Activated T-helper 1 cell treated with anti-CD3 and anti-CD28 coated beads, Interleukin-12 subunit alpha, Interleukin-12 subunit beta, Interleukin-2, Interleukin-4 antibody, amounts not matched to agents 30 ng/mL and 10 ng/mL and 1 ng/mL, durations not matched to agents 14 hours and 24 hours and 36 hours (primary cell): ENCODE measurements at places on chromosomes 16 and 17. TPM values are rescaled to one million over a fixed set of nuclear protein-coding genes. Genes with fewer than 3 reads are reported as not detected.

GRCh38 chr16:79628501-79628975 lies 28.0 kb upstream of the MAF start:
- DNase-seq, result peak; percentile 77

- no peak for DNase-seq
Measured at GRCh38 chr17:19387921-19388521, 1.0 kb upstream of the MFAP4 start.

GRCh38 chr17:75816693-75817092 lies 27.5 kb downstream of the UNC13D start:
- DNase-seq, result no peak

The NPIPB2 gene
- 15.0 and 18.8 TPM in 2 replicates for total RNA-seq

DNA sequence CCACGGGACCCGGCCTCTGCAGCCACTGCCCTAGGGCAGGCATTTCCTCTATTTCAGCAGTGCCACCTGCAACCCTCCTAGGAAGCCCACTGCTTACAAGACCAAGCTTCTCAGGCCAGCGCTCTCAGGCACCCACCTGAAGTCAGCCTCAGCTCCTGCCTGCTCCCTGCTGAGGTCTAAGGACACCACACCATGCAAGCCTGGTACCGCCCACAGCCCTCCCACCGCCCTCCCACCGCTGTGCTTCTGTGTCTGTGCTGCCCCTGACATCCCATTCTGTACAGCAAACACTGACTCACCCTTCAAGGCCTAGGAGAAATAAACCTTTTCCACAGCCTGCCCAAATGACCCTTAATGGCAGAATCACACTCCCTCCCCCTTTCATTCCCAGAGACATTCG lies 6.3 kb downstream of the CLUH start:
- no peak for DNase-seq

- peak; percentile 27 for DNase-seq
Measured at GRCh38 chr17:29292071-29292991, 1.6 kb downstream of the NUFIP2 start.

GRCh38 chr17:2312736-2313135 lies 9.0 kb downstream of the SRR start:
- no peak for DNase-seq

DNA sequence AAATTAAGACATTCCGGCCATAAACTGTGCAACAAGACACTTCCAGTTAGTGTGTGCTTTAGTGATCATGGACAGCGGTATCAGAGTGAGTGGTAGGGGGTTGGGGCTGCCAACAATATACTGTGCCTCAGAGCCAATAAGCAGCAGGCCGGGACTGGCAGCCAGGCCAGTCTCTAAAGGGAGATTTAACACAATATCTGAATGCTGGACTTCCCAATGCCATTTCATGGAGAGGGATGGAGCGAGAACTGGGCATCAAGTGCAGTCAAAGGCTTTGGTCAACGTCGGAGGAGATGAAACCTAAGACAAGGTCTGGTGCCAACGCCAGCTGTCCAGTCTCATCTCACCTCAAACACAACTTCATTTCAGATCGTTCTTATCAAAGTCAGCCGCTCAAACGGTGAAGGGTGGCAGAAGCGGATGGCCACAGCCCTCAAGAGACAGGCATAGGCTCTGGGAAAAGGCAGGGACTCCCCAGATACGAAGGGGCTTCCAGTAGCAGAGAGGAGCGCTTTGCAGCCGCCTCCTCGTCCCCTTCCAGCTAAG lies 935 bp downstream of the USP32 start:
- DNase-seq, result peak; percentile 7

DNA sequence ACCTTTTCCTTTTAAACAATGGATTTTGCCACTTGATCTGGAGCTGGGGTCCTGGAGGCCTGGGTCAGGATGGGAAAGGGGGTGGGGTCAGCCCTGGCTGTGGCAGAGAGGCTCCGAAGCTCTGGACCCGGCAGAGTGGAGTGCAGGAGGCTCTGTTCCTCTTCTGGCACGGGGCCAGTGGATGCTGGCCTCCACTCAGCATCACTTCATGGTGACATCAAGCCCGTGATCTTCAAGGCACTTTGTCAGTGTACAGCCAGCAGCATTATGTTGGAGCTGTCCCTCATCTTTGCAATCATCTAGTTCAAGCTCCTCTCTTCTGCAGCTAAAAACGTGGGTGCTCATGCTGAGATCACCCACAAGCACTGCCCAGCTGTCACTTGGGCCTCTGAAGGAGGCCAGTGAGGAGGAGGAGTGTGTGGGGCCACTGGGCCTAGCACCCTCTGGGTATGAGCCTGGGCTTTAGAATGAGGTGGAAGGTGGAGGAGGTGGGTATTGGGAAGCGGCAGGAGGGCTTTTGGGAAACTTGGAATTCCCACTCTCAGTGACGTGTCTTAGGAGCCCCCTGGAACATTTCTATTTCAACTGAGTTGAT lies 45.9 kb upstream of the MGAT5B start:
- DNase-seq, result no peak

The CDYL2 gene
- 93.4 and 97.1 TPM in 2 replicates for total RNA-seq

DNA sequence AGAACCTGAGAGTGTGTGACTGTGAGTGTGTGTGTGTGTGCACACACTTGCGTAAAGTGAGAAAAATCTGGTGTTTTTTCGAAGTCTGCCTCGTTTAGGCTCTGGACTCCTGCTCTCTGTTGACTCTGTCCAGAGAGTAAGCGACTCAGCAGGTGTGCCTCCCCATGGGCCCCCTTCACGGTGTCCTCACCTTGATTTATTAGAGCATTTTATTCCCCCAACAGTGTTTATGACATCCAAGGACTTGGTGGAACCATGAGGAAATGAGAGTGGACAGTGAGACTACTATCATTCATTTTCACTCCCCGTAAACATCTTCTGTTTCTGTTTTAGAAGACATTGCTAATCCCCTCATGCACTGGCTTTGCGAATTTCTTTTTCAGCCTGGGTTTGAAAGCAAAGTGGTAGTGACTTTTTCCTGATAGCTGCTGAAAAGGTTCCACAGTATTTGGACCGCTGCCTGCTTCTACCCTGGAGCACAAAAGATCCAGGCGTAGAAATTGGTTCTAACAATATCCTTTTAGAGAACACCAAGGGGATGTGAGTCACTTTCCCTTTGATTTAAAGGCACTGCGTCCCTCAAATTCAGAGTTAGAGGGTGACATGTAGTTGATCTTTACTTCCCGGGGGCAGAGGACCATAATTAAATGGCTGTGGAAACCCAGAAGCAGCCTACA lies 218.2 kb downstream of the WWOX start:
- no peak for DNase-seq

GRCh38 chr16:81618661-81619060 lies 160.4 kb upstream of the PLCG2 start:
- no peak for DNase-seq

GRCh38 chr16:77599793-77600415 lies 122.4 kb upstream of the NUDT7 start:
- no peak for DNase-seq

DNA sequence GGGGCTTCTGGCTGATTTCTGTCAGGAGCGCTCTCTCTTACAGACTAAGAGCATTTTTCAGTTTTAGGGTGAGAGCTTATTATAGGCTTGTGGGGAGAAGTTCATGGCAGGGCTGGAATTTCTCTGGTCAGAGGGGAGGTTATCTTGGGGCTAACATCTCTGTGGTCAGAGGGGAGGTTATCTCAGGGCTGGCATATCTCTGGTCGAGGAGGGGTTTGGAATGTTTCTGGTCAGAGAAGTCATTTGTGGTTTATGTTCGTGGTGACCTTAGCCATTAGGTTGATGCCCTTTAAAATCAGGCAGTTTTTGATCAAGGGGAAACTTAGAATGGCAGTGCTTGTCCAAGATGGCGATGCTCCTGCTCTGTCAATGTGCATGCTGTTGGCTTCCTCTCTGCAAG lies 10.8 kb upstream of the USP31 start:
- DNase-seq, result no peak

The FZD2 gene
- not detected in 2 replicates for total RNA-seq

DNA sequence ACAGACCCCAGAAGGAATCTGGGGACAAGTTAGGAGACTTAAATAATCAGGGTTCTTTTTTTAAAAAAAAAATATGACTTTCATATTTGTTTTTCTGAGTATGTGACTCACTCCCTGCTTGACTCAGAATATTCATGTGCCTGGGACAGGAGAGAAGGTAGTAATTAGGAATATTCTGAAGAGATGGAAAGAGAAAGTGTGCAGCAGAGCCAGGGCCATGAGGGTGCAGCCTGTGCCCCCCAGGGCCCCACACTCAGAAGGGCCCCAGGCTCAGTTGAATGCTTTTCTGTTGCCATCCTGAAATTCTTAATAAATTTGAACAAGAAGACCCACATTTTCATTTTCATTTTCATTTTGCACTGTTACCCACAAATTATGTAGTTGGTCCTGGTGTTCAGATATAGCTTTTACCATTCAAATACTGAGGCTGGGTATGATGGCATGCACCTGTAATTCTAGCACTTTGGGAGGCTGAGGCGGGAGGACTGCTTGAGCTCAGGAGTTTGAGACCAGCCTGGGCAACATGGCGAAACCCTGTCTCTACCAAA lies 11.5 kb upstream of the LONP2 start:
- no peak for DNase-seq

DNA sequence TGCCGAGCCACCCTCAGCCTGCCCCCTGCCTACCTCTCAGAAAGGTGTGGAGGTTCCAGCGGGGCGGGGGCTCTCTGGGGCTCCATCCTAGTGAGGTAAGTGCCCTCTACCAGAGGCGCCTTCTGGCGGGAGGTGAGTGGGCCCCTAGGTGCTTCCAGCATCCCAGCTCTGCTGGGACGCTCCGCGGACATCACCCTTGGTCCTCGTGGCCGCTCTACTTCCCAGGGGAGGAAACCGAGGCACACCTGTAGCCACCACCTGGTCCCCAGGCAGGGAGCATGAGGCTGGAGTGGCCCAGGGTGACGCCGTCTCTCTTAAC lies 1.4 kb downstream of the MCRIP2 start:
- no peak for DNase-seq

The MXRA7 gene
- 3.8 and 5.1 TPM in 2 replicates for total RNA-seq

- peak; percentile 6 for DNase-seq
Measured at GRCh38 chr17:1331708-1332107, 52.2 kb downstream of the TRARG1 start.

The ZDHHC1 gene
- total RNA-seq, result 0.76 and 0.88 TPM in 2 replicates

DNA sequence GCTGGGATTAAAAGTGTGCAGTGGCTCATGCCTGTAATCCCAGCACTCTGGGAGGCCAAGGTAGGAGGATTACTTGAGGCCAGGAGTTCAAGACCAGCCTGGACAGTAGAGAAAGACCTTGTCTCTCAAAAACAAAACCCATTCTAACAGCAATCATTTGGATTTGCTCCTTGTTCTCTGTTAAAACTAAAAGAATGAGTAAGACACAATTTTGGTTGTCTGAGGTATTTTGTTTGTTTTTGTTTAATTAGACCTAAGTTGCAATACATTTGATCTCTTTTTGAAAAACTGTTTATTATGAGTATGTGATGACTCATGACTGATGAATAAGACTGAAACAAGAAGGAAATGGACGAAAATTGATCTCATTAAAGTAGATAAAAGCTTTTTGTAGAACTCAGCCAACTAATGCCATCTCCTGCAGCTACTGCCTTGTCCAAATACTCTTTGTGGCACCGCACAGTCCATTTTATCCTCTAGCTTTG lies 29.0 kb downstream of the GLG1 start:
- no peak for DNase-seq

DNA sequence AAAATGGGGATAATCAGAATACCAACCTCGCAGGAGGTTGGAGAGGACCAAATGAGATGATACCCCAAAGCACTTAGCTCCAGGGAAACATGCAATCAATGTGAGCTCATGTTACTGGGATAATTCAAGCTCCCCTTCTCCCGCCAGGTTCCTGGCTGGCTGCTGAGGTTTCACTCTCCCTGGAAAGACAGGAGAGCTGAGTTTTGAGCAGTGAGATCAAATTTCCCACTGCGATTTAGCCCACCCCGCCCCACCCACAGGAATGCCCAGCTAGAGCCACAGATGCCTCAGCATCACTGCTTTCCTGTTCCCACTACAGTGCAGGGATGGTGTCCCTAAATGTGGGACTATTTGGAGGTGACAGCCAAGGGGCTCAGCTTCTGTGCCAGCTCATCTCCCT lies 56.7 kb downstream of the ZNF423 start:
- no peak for DNase-seq

GRCh38 chr16:19481296-19481695 lies 40.6 kb downstream of the GDE1 start:
- no peak for DNase-seq

DNA sequence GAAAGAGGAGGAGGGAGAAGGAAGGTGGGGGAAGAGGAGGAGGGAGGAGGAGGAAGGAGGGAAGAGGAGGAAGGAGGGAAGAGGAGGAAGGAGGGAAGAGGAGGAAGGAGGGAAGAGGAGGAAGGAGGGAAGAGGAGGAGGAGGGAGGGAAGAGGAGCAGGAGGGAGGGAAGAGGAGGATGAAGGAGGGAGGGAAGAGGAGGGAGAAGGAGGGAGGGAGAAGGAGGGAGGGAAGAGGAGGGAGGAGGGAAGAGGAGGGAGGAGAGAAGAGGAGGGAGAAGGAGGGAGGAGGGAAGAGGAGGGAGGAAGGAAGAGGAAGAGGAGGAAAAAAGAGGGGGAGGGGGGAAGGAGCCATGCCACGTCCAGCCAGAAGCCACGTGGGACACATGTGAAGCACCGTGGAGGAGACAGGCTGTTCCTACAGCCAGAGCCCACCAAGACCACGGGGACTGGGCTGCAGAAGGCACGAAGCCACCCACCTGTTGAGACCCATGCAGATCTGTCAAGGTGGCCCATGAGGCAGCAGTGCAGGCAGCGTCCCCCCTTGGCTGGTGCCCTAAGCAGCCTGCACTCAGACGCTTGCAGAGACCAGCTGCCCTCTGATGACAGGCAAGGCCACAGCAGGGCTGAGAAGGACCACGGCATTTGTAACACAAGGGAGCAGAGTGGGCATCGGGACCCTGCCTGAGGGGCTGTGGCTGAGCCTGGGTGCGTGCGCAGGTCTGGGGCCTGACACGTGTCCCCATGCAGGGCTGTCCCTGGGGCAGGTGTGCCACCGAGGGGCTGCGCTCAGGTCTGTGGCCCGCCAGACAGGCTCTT lies 10.3 kb downstream of the NDUFAF8 start:
- no peak for DNase-seq

DNA sequence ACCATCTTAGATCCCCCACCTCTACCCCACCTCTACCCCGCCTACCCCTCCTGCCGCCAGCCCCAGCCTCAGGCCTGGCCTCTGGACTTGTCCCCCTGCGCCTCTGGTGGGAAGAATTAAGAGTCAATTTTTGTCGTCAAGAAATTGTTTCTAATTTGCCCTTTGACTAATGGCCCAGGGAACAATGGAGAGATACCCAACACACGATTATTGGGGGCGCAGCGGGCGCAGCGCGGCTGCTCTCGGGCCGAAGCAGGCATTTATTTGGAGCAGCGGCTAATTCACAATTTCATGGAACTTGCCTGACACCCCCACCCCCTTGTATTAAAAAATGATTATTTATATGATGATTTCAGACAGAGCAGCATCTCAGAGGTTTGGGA lies 4.4 kb upstream of the BAHCC1 start:
- no peak for DNase-seq

GRCh38 chr17:7573324-7574080 lies 5.9 kb upstream of the CD68 start:
- DNase-seq, result peak; percentile 86
